ENCODE measurements at places on chromosomes 5 and 9. TPM values are rescaled to one million over a fixed set of nuclear protein-coding genes. Genes with fewer than 3 reads are reported as not detected.

The OGN gene
- total RNA-seq: 0.92 TPM

The PCDHGB4 gene
- 2.8 TPM for total RNA-seq

The RAB3C gene
- total RNA-seq: 0.84 TPM

The SLC12A7 gene
- 27.1 TPM for total RNA-seq

The ARL14EPL gene
- not detected for total RNA-seq

The RNF208 gene
- 0.59 TPM for total RNA-seq

- no peak for DNase-seq
- H3K27ac ChIP-seq: no peak overlapping the region
- no peaks in the 10 kb centered on the region for H3K36me3 ChIP-seq
- H3K27me3 ChIP-seq: no peaks in the 10 kb centered on the region
- no peaks in the 10 kb centered on the region for H3K4me1 ChIP-seq
- H3K4me3 ChIP-seq: no peak overlapping the region
Measured at GRCh38 chr5:1771149-1772065, 28.2 kb downstream of the MRPL36 start.

DNA sequence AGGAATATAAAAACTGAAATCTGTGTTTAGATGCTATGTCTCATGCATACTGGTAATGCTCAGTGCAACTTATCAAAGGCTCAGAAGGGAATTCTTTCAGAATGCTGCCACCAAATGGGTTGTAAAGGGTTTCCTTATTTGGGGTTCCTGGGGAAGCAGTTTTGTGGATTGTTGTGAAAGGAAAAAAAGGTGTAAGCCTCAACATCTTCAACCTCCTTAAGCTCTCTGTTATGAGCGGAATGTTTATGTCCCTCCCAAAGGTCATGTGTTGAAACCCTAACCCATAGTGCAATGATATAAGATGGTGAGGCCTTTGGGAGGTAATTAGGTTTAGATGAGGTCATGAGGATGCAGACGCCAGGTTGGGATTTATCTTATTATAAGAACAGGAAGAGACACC, 41.6 kb downstream of the GNA14 start:
- H3K36me3 ChIP-seq: no peaks in the 10 kb centered on the region
- DNase-seq: no peak
- no peaks in the 10 kb centered on the region for H3K27me3 ChIP-seq
- H3K4me3 ChIP-seq: no peak overlapping the region
- H3K27ac ChIP-seq: peak overlapping the region; percentile 35

GRCh38 chr5:59813761-59814536, 79.6 kb downstream of the PDE4D start:
- H3K27ac ChIP-seq: no peak overlapping the region
- H3K4me1 ChIP-seq: no peaks in the 10 kb centered on the region
- H3K27me3 ChIP-seq: no peaks in the 10 kb centered on the region
- DNase-seq: no peak
- H3K36me3 ChIP-seq: no peaks in the 10 kb centered on the region

GRCh38 chr5:166595274-166595951, 1696.0 kb upstream of the WWC1 start:
- no peaks in the 10 kb centered on the region for H3K4me1 ChIP-seq
- H3K27ac ChIP-seq: no peak overlapping the region
- H3K27me3 ChIP-seq: no peaks in the 10 kb centered on the region
- DNase-seq: no peak
- H3K36me3 ChIP-seq: no peaks in the 10 kb centered on the region

DNA sequence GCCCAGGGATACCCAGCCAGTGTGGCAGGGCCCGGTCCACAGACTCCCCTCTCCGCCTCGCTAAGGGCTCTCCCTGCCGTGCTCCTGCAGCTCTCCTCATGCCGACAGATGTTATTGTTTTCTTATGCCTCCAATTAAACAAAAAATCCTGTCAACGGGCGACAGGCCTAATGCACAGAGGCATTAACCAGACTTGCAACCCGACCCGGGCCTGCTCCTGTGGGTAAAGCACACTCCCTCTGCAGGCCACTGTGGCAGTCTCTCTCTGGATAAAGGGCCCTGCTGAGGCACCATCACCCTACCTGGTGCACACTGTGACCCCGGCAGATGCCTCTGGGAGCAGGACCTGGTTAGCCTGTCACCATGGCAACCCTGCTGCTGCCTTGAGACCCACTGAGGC, 27.5 kb upstream of the HAND1 start:
- no peaks in the 10 kb centered on the region for H3K27me3 ChIP-seq

DNA sequence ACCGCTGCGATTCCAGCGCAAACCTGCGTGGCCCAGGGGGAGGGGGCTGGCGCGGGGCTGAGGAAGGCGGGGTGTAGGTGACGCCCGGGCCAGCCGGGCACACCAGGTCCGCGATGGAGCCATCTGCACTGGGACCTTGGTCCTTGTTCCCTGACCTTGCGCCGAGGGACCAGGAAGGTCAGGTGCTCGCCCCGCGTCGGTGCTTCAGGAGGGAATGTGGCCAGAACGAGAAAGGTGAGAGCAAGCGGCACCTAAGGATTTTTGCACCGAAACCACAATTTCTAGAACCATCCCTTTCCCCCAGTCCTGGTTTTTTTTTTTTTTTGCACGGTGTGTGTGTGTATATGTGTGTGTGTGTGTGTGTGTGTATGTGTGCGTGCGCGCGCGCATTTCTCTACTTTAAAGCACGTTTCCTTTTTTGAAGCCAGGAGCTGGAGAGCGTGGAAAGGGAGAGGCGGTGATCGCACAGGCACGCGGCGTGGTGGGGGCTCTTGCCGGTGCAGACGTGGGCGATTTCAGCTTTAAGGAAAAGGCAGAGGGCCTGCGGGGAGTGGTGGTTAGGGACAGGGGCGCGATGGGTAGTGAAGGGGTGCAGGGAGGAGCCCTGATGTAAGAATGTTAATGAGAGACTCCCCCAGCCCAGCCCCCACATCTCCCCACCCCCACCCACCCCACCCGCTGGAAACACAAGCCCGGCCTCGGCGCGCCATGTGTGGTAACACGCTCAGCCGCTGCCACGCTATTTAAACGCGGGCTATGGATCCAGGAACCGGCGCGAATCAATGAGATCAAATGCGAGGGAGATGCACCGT, at the start of gene NPR3:
Gene NPR3, plus strand, starts transcription at position 772 of the 812 bp plus-strand sequence. CDS start 456 bp downstream, outside the sequence.
- peak within 1 kb of the TSS; percentile 69 for H3K27ac ChIP-seq
- no peaks in the 10 kb centered on the region for H3K36me3 ChIP-seq
- H3K27me3 ChIP-seq: no peaks in the 10 kb centered on the region
- H3K4me1 ChIP-seq: peaks cover 47% of the 10 kb centered on the region
- peak within 1 kb of the TSS; percentile 41 for H3K4me3 ChIP-seq

All from liver (tissue), 10 donors.